SIG-M5 (cell line): ENCODE measurements at places on chromosomes 3 and 15.

DNA sequence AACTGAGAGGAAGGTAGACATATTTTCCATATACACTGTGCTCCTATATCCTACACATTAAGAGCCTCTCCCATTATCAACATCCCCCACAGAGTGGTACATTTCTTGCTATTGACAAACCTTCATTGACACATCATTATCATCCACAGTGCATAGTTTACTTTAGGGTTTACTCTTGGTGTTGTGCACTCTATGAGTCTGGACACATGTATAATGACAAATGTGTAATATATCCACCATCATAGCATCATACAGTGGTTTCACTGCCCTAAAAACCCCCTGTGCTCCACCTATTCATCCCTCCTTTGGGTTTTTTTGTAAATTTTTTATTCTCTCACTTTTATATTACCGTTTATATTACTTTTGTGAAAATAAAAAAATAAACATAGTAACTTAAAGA lies 22.2 kb upstream of the CLDN18 start:
- DNase-seq: no peak

- DNase-seq: no peak
These were observed 233.5 kb upstream of the PROK2 start for GRCh38 chr3:72018343-72018984.

GRCh38 chr3:53269888-53270880 lies 14.4 kb upstream of the TKT start:
- peak; percentile 85 for DNase-seq

GRCh38 chr15:79924379-79924778 lies 27.6 kb upstream of the MTHFS start:
- no peak for DNase-seq

DNA sequence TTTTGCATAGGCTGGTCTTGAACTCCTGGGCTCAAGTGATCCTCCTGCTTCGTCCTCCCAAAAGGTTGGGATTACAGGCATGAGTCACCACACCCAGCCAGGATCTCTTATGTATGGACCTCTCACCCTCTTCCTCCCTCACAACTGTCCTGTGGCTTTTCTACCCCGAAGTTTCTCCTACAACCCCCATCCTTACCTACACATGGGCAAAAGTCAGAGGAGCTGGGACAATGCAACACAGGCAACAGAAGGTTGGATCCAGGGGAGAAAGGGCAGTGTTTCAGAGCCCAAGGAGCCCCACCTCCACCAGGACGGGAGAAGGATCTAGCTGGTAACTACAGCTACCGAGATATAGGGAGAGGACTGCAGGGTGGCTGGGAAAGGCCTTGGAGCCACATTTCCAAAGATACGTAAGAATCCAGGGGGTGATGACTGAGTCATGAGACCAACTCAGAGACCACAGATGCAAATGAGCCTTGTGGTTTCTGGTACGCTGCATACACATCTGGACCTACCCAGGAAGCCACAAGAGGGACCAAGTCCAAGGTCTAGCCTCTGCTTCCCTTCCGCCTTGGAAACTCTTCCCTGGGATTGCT lies 13.6 kb downstream of the IGDCC4 start:
- DNase-seq: no peak

DNA sequence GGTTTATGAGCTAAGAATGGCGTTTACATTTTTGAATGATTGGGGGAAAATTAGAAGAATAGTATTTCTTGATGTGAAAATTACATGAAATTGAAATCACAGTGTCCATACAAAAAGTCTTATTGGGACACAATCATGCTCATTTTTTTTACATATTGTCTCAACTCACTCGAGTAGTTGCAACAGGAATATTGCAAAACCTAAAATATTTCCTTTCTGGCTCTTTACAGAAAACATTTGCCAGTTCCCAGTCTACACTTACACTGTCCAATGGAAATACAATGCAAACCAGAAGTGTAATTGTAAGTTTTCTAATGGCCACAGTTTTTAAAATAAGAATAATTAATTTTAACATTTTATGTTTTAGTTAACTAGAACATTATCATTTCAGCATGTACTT lies 137.8 kb downstream of the SAMMSON start:
- no peak for DNase-seq

DNA sequence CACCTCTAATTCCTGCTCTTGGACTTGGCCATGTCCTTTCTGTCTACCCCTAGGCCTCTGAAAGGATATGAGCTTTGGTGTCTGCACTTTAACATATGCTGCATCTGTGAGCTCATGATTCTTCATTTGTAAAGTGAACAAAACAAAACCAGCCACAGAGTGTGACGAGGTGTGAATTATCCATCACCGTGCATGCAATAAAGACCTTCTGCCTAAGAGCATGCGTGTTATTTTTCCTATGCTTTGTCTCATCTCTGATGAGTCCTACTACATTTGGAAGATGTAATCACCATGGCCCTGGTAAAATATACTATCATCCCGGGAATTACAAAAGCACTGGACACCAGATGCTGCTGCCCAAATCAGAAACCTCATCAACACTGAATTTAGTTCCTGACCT lies 103.5 kb upstream of the KCNAB1 start:
- no peak for DNase-seq

- DNase-seq: no peak
These were observed 1398.6 kb upstream of the ALCAM start for GRCh38 chr3:103968131-103968530.

DNA sequence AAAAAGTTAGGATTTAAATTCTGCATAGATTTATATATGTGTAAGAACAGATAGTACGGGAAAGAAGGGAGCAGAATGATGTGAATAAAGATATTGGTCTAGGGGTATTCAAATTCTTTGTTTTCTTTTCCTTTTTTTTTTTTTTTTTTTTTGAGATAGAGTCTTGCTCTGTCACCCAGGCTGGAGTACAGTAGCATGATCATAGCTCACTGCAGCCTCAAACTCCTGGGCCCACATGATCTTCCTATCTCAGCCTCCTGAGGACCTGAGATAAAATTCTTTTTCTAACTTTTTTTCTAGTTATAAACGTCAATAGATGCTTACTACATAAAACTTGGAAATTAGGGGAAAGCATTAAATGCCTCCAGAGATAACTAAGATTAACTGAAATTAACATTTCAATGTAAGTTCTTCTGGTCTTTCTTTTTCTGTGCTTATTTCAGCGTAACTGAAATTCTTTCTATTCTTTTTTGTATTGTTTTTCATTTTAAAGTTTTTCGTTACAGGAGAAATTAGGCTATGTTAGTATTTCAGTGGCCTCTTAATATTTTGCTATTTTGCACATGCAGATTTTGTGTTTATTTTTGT lies 29.2 kb downstream of the UBE2Q2 start:
- no peak for DNase-seq

- no peak for DNase-seq
These were observed 8.1 kb upstream of the GHSR start for GRCh38 chr3:172456404-172456803.

DNA sequence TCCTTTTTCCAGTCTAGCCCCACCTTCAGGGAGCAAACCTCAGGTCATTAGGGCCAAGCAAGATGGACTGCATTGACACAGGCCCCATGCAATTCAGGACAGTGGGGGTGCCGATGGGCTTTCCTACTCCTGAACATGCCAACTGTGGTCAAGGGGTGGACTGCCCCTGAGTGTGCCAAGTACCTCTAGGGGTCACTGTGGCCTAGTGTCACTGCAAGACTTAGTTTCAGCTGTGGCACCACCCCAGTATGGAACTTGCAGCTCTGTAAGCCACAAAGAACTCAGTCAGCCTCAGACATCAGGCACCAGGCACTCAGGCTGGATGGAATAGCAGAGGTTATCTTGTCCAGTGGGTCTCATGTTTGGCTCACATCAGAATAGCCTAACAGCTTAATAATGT lies 32.3 kb downstream of the EXOG start:
- no peak for DNase-seq

DNA sequence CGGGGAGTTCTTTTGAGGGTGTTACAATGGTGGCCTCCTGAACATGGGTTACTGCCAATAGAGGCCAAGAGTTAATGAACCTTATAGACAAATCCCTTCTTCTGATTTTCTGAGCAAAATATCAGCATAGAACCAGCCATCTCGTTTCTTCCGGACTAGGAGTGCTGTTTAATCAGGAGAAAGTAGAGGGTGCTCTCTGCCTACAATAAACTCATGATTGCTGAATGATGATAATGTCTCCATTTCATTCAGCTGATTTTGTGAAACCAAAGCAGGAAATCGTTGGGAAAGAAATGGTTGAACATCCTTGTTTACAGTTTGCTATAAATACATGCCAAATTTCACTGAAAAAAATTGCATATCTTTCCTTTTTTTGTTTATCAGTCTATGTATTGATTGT lies 142.8 kb upstream of the PLSCR5 start:
- DNase-seq: no peak

GRCh38 chr3:184015381-184016019 lies 2.2 kb downstream of the ABCC5 start:
- DNase-seq: no peak

GRCh38 chr3:86954226-86954625 lies 36.7 kb downstream of the VGLL3 start:
- DNase-seq: no peak

GRCh38 chr3:154791611-154792010 lies 288.5 kb upstream of the MME start:
- no peak for DNase-seq

GRCh38 chr3:32148351-32148750 lies 41.9 kb downstream of the GPD1L start:
- no peak for DNase-seq

DNA sequence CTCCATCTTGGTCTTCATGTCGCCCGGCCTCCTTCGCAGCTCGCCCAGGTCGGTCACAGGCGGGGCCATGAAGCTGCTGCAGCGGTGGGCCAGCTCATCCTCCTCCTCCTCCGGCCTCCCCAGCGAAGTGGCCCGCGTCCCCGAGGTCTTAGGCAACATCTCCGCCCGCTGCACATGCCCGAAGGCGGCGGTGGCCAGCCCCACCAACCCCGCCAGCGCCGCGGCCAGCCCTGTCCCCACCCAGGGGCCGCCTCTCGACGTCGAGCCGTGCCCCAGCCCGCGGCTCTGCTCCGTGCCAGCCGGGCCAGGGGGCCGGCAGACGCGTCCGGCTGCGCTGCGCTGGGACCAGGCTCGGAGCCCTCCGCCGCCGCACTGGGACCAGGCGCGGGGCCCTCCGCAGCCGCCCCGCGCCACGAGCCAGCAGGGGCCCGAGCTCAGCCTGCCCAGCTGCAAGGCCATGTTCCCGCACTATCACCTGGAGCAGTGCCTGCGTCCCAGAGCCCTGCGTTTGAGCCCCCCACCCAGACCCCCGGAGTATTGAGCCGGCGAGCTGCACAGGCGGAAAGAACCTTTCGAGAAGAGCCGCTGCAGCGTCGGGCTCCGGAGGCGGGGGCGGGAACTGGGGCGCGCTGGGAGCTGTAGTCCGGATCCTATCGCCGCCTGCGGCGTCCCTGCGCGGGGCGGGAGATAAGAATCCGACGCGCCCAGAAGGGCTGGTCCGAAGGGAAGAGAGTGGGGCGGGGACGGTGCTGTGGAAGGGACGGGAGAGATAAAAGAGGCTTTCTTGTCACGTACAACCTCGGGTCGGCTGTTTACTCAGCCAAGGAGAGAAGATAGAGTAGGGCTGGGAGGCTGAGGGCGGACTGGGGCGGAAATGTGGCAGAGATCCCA lies at the start of gene CPOX:
CPOX (minus strand) TSS at position 566 of the 891 bp plus-strand sequence; CDS start at position 459, 107 bp downstream.
- no peak for DNase-seq

- no peak for DNase-seq
These were observed 293.1 kb downstream of the SV2B start for GRCh38 chr15:91393186-91393585.

GRCh38 chr3:143795874-143796273 lies 52.4 kb downstream of the SLC9A9 start:
- DNase-seq: no peak

DNA sequence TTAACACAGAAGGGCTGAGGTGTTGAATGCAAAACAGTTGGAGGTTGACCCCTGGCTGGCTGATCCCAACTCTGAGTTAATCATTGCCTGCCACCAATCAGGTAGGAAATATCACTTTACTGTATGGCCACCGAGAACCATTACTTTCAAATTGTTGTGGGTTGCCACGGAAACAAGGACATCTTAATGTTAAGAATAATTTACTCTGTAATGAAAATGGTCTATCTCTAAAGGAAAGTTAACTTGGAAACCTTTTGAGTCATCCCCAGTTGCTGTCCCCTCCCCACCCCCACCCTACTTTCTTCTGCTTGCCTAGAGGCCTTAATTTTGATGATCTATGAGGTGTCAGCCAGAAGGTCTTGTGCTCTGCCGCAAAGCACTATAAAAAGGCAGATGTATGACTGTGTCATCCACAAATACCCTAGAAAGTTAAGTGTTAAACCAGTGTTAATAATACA lies 78.7 kb upstream of the SNRK start:
- no peak for DNase-seq

DNA sequence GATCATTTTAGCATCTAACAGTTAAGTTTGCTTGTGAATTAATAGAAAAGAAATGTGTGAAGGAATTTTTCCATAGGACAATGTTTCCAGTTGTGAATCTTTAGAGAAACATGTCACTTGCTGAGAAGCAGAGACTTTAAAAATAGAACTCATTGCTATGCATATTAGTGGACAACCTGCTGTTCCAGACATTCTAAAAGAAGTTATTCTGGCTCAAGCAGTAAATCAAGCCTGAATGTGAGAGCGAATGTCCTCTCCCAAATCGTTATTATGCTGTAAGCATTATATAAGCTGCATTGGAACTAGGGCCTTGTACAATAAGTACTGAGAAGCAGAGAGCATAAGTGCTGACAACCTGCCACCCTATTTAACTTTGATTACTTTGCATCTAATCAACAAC lies 990.9 kb downstream of the PLOD2 start:
- no peak for DNase-seq

GRCh38 chr3:143002083-143002712 lies 828 bp downstream of the U2SURP start:
- DNase-seq: peak; percentile 41

DNA sequence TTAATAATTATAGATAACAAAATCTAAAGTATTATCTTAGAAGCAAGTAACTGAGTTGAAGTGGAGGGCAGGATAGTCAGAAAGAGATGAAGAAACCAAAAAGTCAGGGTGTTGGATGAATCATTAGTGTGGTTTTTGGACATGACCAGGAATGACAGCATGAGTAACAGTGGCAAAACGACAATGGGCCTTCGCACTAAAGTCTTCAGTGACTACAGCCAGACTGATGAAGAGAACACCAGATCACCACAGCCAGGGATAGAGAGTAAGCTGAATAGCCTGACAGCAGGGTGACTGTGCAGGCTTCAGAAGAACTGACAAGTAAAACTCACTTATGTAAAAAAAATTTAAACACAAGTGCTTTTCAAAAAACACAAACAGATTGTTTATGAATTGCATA lies 96.0 kb upstream of the MELTF start:
- DNase-seq: no peak

GRCh38 chr3:186760141-186760833 lies 23.1 kb upstream of the EIF4A2 start:
- DNase-seq: no peak

DNA sequence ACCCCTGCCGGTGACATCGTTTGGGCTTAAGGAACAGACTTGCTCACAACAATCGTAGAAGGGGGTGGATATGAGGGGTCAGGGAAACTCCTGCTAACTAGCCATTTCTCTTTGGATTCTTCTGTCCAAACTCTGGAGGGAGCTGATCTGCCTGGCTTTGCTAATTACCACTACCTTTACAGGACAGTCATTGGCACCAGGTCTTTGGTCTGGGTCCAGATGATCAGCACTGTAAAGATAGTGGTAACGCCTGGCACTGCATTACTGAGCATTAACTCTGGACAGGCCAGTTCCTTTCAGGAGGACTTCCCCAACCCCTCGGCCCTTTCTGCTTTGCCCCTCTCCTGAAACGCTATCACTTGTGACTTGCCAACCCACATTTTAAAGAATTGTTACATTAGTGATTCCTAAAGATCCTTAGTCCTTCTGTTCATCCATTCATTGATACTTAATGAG lies 788 bp downstream of the UQCC5 start:
- DNase-seq: no peak

GRCh38 chr3:187385296-187385695 lies 17.1 kb downstream of the RTP4 start:
- DNase-seq: no peak
